ENCODE measurements at places on chromosomes 5 and 9.

GRCh38 chr9:31005086-31005665, 1379.3 kb upstream of the ACO1 start:
- DNase-seq = no peak

- DNase-seq = no peak
Measured at GRCh38 chr5:61491861-61492260, 159.8 kb downstream of the ZSWIM6 start.

DNA sequence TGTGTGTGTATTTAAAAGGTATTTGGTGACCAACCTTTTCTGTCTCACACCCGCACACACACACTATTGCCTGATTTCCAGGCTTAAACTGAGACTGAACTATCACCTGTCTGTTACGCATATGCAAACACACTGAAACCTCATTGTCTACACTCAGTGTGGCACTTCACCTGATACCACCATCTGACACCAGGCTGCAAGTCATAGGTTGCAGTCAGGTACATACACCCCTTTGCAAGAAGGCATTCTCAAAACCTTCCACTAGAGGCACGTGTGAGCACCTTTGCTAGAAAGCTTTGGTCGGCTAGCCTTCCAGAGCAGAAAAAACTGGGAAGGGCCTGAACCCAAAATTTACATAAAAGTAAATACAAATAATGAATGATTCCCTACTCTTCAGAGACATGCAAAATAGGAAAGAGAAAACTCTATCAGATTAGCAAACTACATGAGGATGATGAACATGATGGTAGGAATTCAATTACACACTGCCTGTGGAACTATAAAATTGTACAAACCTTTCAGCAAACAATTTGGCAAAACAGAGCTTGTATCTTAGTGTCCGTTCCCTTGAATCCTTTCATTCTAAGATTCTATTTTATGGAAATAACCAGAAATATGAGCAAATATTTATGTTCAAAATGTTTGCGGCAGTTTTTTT, 5.9 kb upstream of the FOXD1 start:
- DNase-seq = no peak

- no peak for DNase-seq
Measured at GRCh38 chr5:124034083-124034700, 522.2 kb downstream of the CSNK1G3 start.

DNA sequence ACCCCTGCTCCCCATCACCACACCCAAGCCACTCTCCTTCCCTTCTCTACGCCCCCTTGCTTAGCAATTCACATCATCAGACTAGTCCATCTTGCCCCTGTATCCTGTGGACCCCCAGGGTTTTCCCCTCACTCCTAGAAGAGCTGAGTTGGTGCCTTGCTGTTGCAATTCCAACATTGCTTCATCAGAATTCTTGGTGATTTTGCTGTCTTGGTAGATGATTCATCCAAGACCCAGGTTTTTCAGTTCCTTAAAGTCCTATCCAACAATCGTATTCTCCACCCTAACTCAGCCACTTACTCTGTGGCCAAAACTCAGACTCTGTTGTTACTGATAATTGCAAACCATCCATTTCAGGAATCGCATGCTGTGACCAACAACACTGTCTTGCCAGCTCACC, 21.4 kb upstream of the CCNJL start:
- no peak for DNase-seq

All from T follicular helper cell (primary cell).